ENCODE measurements at places on chromosomes 4 and X.

DNA sequence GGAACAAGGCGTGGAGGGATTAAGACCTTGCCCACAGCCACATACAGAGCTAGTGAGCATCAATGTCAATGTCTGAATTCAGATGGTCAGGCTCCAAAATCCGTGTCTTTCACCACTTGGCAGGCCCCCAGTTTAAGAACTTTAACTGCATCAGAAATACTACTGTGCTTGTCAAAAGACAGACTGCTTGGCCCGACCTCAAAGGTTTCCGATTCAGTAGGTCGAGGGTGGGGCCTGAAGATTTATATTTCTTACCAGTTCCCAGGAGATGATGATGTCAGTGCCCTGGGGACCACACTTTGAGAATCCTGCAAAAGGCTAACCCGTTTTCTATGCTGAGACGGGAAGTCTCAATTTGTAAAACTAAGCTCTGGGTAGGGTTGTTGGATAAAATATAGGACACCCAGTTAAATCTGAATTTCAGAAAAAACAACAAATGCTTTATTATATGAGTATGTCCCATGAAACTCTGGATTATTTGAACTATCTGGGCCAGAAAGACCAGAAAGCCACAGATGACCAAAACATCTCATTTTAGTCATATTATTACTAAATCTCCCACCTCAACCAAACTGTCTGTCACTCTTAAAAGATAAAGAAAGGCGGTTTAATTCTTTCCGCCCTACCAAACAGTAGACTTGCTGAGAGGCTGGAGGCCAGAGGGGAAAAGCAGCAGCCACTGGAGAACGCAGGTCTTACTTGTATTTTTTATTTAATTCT is 42.7 kb downstream of the GATB start:
- DNase-seq, result no peak

DNA sequence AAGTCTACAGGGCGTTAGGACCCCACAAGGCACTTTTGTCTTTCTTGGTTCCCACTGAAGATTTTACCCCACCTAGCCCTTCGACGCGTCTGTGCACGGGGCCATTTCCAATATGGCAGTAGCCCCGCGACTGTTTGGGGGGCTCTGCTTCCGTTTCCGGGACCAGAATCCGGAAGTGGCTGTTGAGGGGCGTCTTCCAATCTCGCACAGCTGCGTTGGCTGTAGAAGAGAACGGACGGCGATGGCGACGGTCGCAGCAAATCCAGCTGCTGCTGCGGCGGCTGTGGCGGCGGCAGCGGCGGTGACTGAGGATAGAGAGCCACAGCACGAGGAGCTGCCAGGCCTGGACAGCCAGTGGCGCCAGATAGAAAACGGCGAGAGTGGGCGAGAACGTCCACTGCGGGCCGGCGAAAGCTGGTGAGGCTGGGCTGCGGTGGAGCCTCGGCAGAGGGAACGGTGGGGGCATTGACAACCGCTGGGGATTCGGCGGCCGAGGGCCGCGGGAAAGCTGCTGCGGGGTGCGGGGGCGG is at the start of gene USP11:
Gene USP11, plus strand, starts transcription at position 207 of the 530 bp plus-strand sequence. Its CDS starts 35 bp downstream, at position 242.
- DNase-seq, result no peak

DNA sequence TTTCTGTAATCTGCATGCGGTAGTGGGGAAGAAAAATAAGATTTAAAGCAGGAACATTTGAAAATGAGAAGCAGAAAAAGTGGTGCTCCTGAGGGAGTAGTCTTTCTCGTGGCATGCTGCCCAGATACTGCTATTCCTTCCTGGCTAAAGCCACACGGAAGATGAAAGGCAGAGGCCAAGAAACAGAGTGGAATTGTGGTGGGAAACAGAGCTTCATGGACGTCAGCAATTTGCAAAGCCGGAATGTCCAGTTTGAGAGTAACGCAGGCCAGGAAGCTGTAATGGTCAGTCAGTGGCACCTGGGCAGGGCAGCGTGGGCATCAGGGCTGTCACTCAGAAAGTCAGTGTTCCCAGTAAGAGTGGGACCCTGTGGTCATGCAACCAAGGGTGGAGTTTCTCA is 63.7 kb upstream of the FMR1 start:
- no peak for DNase-seq

DNA sequence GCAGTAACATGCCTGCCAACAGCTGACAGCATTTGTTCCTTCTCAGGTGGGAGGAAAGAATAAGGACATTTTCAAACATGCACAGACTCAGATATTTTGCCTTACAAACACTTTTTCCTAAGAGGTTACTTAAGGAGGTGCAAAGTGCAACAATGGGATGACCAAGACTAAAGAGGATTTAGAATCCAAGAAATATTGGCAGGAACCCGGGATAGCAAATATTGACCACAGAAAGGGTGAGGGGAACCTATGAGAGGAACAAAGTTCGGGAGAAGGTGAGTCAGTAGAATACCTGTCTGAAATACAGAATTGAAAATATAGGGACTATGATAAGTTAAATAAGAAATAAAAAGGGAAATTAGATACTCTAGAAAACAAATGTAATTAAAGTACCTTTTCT is 321.9 kb upstream of the EMCN start:
- DNase-seq, result no peak

DNA sequence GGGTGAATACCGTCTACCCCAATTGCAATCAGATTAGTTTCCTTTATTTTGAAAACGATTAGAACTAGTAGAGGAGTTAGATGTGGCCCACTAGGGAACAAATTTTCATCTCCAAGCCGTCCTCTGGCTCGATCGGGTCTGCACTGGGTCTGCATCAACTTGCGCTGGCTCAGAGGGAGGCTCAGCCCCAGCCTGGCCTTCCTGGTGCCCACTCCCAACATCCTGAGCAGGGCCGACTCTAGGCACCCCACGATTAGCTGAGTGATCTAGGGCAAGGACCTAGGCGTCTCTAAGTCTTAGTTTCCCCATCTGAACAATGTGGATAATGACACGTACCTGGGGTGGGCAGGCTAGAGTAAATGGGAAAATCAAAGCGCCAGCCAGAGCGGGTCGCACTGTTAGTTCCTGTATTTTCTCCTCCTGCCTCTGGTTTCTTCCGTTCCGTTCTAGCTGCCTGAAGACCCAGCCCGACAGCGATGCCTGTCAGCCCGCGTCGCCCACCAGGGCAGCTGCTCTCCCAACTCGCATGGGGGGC is 7.7 kb upstream of the HAND2 start:
- no peak for DNase-seq

GRCh38 chr4:186067757-186068385 is 1.1 kb upstream of the TLR3 start:
- peak; percentile 15 for DNase-seq

- DNase-seq, result no peak
These were observed 95.9 kb upstream of the STX18 start for GRCh38 chr4:4637710-4638109.

DNA sequence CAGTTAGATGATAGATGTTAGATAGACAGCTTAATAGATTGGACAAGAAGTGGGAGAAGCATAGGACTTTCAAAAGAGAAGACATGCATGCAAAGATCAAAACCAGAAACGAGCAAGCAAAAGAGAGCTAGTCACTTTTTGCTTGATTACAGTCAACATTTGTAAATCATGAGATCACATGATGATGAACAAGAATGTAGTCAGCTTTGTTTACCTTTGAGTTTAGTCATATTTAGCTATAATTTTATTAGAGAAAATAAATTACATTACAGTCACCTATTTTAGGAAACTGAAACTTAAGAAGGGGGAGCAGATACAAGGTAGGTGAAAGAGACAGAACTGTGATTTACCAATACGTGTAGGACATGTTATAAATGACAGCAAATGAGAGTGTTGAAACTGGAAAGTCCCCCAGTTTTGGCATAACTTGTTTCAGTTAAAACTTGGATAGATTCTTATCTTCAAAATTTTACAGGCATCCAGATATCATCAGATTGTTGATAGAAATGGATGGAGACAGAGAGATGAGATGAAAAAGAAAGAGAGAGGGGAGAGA is 1083.1 kb upstream of the PCDH10 start:
- DNase-seq, result no peak

DNA sequence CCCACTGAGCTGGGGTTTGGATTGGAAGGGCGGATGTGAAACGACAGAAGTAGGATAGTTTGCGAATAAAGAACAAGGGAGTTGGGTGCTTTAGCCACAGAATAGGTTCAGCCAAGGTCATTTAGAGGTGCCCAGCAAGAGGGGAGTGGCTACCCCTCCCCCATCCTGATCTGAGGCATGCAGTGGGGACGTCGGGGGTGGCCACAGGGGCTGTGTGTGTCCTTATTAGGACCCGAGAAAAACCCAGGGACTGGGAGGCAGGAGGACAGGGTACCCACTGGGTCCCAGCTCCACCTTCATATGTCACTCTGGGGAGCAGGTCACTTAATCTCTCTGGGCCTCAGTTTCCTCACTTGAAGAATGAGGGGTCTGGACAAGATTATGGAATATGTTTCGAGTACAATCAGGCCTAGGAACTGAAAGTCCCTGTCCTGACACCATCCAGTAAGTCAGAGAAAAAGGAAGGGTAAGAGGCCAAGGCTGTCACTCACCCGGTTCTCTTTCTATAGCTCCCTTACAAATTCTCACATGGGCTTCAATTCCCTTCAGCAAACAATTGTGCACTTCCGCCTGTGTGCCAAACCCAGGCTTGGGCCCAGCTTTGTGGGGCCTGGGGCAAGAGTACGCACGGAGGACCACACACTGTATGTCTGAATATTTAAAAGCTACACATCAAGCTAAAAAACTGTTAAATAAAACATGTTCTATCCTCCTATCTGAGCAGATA is 4.2 kb upstream of the NYX start:
- no peak for DNase-seq

DNA sequence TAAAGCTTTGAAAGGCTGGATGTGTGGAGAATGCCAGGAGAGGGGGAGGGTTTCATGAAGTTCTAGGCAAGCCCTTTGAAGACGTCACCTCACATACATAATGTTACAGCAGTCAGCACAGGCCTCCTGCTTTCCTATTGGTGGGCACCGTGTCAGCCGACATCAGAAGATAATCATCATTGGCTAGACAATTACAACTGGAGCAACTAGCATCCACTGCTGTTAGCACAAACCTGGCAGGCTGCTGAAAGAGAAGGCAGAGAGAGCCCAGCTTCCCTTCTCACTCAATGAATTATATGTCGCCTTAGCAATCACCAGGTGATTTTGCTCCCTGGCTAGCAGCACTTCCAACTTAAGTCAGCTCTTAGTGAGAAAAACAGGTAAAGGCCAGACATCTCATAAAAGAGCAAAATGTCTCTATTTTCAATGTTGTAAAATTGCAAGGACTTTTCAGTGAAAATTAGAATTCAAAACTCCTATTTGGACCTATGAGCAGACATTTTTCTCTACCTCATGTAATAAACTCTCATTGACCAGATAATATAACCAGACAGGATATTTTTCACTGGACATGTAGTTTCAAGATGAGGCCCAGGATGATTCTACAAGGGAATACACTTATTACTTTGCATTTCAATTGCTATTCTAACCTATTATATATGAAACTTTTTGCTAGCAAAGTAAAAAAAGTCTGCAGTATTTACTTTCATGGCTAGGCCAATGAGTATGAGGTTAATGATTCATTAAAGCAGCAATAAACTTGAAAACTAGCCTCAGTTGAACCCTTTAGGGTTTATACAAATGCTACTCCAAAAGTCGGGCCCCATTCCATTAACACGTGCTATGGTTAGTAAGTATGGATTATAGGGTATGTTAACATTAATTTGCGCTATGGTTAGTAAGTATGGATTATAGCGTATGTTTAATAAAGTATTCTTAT is 4.3 kb downstream of the ELOVL6 start:
- DNase-seq, result peak; percentile 75

GRCh38 chr4:114813961-114814360 is 215.4 kb downstream of the UGT8 start:
- no peak for DNase-seq

Data from central memory CD4-positive, alpha-beta T cell (primary cell).